ENCODE measurements at places on chromosomes 12 and 14.

DNA sequence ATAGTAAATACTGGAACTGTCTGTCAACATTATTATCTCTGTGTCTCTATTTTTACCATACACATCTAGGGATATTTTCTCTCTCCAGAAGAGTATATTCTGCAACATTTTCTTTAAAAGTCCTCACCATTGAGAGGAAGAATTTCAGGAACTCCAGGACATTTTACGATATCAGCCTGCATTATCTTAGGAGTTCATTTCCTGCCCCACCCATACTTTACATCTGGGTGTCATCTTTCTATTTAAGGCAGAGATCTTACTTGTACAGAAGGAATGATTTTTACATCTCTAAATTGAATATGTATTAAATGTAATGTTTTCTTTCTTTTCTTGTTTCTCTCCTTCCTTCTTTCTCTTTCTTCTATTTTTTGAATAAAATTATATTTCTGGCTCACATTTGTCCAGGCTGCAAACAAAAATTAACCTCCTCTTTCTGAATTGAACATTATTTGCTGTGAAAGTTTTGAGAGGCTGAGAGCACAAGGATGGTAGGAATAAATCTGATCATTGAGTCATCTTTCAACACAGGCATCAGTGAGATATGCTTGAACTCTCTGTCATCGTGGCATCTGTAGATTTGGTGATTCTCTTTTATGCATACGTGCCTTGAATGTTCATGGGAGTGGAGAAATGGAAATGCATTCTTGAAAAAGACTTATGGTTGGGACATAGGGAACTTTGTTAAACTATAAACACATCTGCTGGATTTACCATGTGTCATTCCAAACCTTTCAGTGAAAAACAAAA, 753.6 kb downstream of the SLC16A7 start:
- DNase-seq = no peak

- DNase-seq = no peak
Measured at GRCh38 chr14:58650857-58651256, 13.1 kb downstream of the DACT1 start.

DNA sequence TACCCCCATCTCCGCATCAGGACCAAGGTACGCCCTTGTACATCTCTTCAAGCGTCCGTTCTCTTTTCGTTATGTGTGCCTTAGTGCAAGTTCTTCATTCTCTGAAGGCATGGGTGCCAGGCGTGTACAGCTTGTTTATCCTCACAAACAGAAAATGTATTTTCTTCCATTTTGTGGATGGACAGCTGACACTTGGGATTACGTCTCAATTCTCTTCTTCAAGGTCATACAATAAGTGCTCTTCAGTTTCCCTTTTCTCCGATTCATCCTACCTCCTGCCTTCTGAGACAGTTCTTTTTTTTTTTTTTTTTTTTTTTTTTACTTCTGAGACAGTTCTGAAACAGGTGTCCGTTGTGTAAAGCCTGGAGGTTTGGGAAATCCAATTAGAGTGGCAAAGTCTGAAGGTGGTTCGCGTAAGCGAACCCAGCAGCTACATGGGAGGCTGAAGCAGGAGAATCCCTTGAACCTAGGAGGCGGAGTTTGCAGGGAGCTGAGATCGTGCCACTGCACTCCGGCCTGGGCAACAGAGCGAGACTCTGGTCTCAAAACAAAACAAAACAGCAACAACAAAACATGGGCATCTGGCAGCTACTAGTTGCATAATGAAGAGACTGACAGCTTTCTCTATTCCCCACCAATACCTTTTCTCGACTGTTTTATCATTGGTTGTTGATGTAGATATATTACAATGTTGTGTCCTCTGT, 734 bp downstream of the COX6A1 start:
- DNase-seq = no peak

DNA sequence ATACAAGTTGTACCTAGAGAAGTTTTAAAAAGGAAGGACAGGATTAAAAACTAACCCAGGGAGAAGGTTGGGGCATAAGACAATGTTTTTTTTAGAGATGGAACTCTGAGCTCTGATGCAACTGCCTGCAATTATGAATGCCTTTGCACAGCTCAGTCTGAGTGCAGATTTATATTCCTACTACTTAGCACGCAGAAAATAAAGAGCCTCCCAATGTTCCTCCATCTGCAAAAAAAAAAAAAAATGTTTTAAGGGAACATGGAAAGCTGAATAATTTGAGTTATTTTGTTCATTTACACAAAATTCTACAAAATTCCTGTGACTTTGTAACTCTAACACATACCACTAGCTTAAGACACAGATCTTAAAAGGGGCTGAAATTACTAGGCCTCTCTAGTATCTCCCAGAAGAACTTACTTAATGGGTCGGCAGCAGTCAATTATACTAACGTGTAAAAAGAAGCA, 15.7 kb downstream of the CLIP1 start:
- no peak for DNase-seq

- DNase-seq = peak; percentile 79
Measured at GRCh38 chr14:71555654-71556559, 376.3 kb upstream of the RGS6 start.

DNA sequence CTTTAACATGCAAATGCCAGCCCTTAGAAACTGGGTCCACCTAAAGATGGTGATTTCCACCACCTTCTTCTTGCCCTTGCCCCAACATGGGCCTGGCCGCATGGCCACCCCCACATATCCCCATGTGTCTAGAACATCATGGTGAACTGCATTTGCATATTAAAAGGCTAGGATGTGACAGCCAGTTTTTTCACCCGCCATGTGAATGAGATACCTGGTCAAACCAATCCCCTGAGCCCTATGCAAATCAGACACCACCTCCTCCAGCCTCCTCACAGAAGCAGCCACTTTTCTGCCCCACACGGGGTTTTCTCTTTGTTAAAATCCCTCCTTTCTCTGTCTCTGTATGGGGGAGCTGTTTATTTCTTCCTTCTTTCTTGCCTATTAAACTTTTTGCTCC, 1322.5 kb downstream of the FSCB start:
- DNase-seq = no peak

DNA sequence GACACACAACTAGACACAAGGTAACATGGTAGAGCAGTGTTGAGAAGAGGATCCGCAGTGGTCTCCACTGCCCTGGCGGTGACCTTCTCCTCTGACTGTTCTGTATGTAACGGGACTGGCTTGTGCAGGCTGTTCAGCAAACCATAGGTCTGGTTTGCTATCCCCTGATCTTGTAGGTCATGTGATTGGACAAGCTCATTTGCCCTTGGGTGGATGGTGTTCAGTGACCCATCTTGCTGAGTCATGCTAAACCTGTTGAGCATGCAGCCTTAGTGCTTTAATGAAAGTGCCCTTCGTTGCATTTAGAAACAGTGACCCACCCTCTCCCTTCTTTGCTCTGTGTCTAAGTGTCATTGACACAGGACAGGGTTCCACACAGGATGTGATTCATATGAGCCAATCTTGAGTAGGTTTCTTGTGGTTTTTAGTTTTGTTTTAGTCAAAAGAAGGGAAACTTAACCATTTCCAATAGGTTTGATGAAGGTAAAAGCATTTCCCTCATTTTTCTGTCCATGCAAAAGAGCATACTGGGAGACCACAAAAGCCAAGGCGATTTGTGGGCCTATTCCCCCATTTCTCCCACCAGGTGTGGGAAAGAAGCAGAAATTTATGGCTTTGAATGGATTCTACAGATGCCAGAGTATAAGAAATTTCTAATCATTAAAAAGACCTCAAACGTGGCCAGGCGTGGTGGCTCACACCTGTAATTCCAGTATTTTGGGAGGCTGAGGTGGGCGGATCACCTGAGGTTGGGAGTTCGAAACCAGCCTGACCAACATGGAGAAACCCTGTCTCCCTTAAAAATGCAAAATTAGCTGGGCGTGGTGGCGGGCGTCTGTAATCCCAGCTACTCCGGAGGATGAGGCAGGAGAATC, 32.6 kb upstream of the HIF1A start:
- peak; percentile 82 for DNase-seq

GRCh38 chr12:84634526-84634925, 278.1 kb downstream of the SLC6A15 start:
- no peak for DNase-seq

- no peak for DNase-seq
Measured at GRCh38 chr14:68994056-68994455, 15.0 kb upstream of the ACTN1 start.

GRCh38 chr14:54169254-54169924, 212.8 kb upstream of the BMP4 start:
- DNase-seq = no peak

DNA sequence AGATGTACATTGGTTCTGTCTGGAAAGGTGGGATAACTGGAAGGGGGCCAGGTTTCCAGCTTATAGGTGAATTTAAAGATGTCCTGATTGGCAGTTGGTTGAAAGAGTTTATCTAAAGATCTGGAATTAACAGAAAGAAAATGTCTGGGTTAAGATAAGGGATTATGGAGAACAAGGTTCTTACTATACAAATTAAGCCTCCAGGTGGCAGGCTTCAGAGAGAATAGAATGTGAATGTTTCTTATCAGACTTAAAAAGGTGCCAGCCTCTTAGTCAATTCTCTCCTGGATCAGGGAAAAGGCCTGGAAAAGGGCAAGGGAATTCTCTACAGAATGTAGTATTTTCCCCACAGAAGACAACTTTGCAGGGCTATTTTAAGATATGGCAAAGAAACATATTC, 53.1 kb downstream of the CNTN1 start:
- DNase-seq = no peak

Data from inflammatory macrophage treated with lipopolysaccharide for 1 hour (primary cell).